Lung (tissue), 17 donors: ENCODE measurements at places on chromosomes 12 and 14. TPM values are rescaled to one million over a fixed set of nuclear protein-coding genes. Genes with fewer than 3 reads are reported as not detected.

Gene MAP4K5
- total RNA-seq = 40.9 TPM

DNA sequence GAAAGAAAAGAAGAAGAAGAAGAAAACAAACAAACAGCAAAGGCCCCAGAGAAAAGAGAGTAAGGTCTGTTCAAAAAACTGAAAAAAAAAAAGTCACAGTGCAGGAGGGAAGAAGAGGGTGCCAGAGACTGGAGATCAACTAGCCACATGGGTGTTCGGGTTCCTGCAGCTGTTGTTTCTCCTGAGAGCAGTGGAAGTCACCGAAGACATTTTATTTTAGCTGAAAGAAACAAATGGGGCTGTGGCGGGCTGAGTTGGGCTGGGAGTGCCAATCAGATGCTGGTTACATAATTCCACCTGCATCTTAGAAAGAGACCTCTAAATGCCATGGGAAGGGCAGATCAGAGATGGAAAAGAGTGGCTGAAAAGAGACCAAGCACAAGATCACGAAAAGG is 33.9 kb downstream of the ACTN1 start:
- no peak overlapping the region for H3K4me3 ChIP-seq
- DNase-seq = no peak
- H3K4me1 ChIP-seq = peaks cover 82% of the 10 kb centered on the region

DNA sequence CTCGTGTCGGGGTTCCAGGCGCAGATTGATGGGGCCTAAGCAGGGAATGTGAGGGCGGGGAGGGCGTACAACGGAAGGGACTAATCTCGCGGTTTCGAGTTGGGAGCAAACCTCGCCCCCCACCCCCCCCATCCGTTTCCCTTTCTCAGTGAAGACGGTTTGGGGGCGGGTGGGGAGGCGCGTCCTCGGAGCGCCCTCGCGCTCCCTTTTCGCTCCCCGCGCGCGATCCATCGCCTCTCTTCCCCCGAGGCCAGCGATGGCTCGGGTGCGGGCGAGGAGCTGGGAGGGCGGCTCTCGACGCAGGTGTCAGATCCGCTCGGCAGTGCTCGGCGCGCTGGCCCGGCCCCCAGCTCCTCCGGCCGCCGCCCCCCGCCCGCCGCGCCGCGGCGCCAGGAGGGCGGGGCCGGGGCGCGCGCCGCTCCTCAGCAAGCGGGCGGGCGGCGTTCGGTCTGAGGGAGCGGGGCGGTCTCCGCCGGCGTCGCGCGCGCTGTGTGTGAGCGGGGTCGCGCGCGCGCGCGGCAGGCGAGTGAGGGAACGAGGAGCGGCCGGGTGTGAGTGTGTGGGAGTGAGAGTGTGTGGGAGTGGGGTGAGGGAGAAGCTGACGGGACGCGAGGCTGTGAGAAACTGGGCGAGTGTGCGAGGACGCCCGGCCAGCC is at the start of gene RIMKLB:
Gene RIMKLB (plus strand): TSS at position 516 of the 656 bp plus-strand sequence. CDS start 15,876 bp downstream, outside the sequence.
- peak; percentile 94 for DNase-seq
- H3K27me3 ChIP-seq = no peaks in the 10 kb centered on the region
- peak within 1 kb of the TSS; percentile 98 for H3K27ac ChIP-seq
- peak within 1 kb of the TSS; percentile 99 for H3K4me3 ChIP-seq
- H3K4me1 ChIP-seq = peaks cover 3% of the 10 kb centered on the region

Gene POLR3B
- total RNA-seq = 13.5 TPM

GRCh38 chr14:70709726-70710382 is 68.1 kb downstream of the TTC9 start:
- no peak overlapping the region for H3K27ac ChIP-seq
- no peaks in the 10 kb centered on the region for H3K36me3 ChIP-seq

- H3K36me3 ChIP-seq = no peaks in the 10 kb centered on the region
- H3K27me3 ChIP-seq = no peaks in the 10 kb centered on the region
- peak; percentile 8 for DNase-seq
- H3K4me3 ChIP-seq = no peak overlapping the region
Observed at GRCh38 chr14:104593241-104593701, 11.3 kb downstream of the TMEM179 start.

DNA sequence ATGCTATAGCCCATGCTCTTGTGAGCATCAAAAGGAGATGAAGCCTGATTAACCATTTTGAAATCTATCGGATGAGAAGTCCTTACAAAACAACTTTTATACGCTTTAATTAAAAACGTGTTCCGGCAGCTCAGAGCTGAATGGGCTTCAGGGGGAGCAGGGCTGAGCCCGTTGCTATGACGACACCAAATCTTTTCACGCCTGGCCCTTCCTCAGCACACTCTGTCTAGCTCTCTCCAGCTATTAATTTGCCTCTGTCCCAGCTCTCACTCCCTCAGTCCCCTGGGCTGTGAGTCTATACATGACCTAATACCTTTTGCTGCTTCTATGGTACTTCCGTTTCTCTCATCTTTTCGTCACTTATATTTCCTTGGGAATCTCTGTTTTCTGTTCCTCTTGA is 15.8 kb downstream of the FOXA1 start:
- H3K4me3 ChIP-seq = no peak overlapping the region
- no peaks in the 10 kb centered on the region for H3K36me3 ChIP-seq
- H3K27me3 ChIP-seq = peaks cover 26% of the 10 kb centered on the region
- H3K4me1 ChIP-seq = peaks cover 8% of the 10 kb centered on the region

DNA sequence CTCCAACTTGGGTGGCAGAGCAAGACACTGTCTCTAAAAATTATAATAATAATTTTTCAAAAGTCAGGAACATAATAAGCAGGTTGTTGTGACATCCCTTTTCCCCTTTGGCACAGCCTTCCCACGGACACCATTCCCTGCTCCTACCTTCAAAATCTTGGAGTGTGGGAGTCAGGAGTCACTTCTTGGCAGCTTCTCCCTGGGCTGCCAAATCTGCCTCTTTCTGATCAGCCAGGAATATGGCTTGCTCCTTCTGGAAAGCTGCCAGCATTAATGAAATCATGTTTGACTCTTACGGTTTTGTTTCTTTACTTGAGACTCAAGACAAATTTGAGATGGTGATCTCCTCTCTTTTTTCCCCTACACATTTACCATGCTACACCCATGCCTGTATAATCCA is 391.4 kb upstream of the SYT1 start:
- no peak overlapping the region for H3K27ac ChIP-seq
- no peaks in the 10 kb centered on the region for H3K27me3 ChIP-seq
- H3K4me3 ChIP-seq = no peak overlapping the region
- DNase-seq = peak; percentile 37
- no peaks in the 10 kb centered on the region for H3K4me1 ChIP-seq

Gene AMDHD1
- total RNA-seq = 0.51 TPM

DNA sequence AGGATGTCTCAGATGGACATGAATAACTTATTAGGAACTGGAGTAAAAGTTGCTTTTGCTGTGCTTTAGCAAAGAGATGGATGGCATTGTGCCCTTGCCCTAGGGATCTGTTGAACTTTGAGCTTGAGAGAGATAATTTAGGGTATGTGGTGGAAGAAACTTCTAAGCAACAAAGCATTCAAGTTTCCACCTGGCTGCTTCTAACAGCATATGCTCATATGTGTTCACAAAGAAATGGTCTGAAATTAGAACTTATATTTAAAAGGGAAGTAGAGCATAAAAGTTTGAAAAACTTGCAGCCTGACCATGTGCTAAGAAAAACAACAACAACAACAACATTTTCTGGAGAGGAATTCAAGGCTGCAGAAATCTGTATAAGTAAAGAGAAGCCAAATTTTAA is 7.9 kb upstream of the CPSF6 start:
- no peaks in the 10 kb centered on the region for H3K36me3 ChIP-seq
- no peaks in the 10 kb centered on the region for H3K4me1 ChIP-seq
- no peaks in the 10 kb centered on the region for H3K27me3 ChIP-seq
- H3K4me3 ChIP-seq = no peak overlapping the region

- H3K27me3 ChIP-seq = peaks cover 42% of the 10 kb centered on the region
- peak within 1 kb of the TSS; percentile 90 for H3K27ac ChIP-seq
- no peaks in the 10 kb centered on the region for H3K36me3 ChIP-seq
- DNase-seq = peak; percentile 68
- H3K4me1 ChIP-seq = peaks cover 10% of the 10 kb centered on the region
- peak within 1 kb of the TSS; percentile 44 for H3K4me3 ChIP-seq
Observed at GRCh38 chr12:459430-460258, at the start of gene B4GALNT3. Gene B4GALNT3, plus strand, starts transcription at chr12:459939. Its CDS starts 438 bp downstream, at chr12:460377.

Gene PTGR2
- total RNA-seq = 10.3 TPM
